ENCODE measurements at places on chromosomes 6 and 20. TPM values are rescaled to one million over a fixed set of nuclear protein-coding genes. Genes with fewer than 3 reads are reported as not detected.
A peak's percentile ranks its signal among the peaks of the same experiment; 100 is the strongest.

DNA sequence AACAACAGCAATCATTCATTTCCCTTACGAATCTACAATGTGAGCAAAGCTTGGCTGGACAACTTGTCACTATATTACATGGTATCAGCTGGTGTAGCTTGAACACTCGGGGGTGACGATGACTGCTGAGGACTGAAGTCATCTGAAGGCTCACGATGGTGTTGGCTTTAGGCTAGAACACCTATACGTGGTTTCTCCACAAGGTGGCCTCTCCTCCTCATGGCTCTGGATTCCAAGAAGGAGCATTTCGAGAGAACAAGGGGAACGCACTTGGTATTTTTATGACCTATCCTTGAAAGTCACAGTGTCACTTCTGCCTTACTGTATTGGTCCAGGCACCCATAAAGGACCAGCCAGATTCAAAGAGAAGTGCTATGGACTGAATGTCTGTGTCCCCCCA is 37.5 kb upstream of the ADGRF1 start:
- no peak for DNase-seq

GRCh38 chr6:149859368-149859767 is 4.8 kb downstream of the LRP11 start:
- DNase-seq = no peak

DNA sequence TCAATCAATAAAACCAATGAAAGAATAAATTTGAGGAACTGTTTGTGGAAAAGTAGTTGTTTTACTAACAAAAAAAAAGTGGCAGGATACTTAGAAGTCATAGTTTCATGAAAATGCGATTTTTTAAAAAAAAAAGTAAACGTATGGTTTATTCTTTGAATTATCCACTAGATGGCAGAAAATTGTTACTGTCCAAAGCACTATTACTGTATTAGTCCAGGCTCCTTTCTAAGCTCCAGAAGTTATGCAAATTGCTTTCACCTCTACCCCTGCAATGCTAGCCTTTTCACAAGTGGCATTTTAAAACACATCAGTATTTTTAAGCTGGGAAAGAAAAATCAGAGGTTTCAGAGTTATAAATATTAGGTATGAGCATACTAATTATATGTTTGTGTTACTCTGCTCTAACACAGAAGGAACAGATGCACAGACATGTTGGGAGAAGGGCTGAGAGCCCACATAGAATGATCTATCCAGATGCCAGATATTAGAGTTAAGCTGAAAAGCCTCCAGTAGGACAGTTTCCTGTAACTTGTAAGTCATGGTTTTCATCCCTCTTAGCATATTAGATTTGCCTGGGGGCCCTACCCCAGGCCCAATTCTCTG is 63.9 kb downstream of the FHL5 start:
- DNase-seq = peak; percentile 28

GRCh38 chr6:31530659-31531058 is 1.9 kb downstream of the MCCD1 start:
- no peak for DNase-seq

DNA sequence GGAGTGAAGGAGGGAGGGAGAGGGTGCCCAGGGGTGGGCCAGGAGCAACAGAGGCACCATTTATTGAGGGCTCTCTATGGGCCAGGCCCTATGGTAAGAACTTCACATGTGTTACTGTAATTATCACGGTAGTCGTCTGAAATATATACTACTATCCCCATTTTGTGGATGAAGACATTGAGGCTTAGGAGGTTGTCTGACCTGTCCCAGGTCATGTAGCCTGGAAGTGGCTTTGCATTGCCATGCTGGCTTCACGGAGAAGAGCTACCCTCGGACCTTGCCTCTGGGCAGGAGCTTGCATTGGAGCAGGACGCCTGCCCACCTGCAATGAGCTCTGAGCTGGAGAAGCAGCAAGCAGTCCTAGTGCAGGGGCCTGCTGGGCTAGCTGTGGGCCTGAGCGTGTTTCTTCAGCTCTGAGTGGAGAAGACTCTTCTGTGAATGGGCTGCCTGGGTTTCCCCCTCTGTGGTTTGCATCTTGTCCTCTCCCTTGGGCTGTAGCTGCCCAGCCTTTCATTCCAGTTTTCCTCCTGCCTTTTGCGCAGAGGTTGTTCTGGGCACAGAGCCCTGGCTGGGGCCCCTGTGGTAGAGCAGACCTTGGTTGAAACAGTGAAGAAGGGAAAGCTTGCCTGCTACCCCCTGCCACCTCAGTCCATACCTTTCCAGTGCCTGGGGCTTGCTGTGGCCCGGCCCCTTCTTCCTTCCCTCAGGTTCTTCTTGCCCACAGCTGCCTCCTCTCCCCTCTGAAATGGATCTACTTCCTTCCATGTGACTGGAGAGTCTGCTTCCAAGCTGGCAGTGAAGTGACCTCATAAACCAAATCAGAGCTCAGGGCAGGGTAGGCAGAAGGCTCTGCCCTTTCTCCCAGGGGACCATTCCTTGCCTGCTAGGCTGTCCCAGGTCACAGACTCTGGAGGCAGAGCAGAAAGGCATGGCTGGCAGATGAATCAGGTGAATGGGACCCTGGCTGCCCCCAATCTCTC is 24.1 kb upstream of the SRF start:
- no peak for DNase-seq

DNA sequence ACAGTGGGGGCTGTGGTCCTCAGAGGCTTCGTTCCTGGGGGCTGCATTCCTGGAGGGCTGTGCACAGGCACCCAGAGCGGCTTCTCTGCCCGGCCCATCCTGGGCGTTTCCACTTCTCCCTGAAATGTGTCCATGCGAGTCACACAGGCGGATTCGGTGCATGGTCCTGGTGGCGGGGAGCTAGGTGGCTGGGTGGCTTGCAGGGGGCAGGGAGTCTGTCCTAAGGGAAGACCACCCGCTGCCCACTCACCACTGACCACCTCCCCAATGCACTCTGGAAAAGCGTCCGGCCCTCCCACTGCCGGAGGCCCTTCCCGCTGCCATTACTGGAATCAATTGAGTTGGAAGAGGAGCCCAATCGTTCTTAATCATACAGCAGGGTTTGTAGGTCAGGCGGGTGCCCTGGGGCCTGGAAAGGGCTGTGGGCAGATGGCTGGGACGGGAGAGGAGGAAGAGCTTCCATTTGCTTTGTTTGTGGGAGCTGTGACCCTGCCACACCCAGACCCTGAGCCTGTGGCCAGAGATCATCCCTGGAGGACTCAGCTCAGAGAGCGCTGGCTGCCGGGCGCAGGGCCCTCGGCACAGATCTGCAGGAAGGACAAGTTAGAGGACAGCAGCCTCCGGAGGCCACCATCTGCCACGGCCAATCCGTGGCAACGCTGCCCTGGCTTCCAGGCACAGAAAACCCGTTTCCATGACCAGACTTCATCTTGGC is 6.4 kb downstream of the CHRNA4 start:
- DNase-seq = no peak

- peak; percentile 19 for DNase-seq
Measured at GRCh38 chr20:3209946-3210317, 634 bp downstream of the ITPA start.

DNA sequence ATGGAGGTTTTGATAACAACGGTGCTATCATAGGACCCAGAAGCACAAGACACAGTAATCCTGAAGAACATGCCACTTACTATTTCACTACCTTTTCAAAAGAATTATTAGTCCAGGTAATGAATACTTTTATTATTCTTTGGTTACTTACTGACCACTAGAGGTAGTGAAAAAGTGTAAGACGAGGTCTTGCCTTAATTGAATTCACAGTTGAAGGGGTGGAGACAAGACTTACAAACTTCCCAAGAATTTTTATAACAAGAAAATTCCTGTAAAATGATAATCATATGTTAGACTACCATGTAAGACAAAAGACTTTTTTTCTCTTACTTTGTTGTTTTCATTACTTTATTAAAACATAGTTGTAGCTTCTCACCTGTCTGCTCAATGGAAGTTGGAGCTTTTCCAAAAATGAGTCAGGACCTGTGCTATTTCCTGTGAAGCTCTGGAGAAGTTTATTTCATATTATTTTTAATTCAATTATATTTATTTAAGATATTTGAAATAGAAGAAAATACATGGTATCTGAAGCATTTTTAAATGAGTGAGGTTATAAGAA is 52.4 kb downstream of the DOP1A start:
- no peak for DNase-seq

DNA sequence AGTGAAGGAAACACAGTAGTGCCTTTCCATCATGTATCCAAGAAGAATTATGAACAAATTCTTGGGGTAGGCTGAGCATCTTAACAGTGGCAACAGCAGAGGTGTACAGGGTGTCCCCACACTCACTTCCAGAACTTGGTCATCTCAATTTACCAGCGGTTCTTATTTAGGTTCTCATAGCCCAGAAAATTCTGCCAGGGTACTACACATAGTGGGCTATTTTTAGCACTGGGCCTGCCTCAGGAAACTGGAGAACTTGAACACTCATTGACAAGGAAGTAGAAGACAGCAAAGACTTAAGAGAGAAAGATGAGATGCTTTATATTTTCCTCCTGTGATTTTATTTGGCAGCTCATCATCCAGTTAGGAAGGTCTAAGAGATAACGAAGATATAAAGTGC is 71.8 kb upstream of the PHIP start:
- DNase-seq = no peak

DNA sequence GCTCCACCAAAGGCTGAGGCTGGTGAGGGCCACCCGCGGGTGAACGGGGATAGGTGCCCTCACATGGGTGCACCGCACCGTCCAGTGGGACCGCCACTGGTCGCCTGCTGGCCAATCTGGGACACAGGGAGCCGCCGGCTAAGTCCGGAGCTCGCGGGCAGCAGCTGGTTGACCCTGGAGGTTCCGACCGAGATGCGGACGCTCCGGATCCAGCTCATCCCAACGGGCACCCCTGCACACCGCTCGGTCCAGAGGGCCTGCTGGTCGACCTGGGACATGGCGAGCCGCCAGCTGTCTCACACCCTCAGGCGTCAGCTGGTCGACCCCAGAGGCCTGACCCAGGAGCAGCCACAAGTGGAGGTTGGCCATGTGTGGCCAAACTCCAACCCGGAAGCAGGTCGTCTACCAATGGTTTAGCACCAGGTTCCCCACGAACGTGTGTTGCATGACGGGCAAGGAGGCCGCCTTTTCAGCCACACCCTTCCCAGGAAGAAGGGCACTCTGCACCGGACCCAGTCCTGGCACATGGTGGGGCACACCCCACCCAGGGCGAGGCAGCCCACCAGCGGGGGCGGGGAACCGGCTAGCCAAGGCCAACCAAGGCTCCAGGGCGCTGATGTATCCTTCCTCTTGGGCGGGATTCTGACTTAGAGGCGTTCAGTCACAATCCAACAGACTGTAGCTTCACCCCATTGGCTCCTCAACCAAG is 746.0 kb upstream of the DEFB115 start:
- DNase-seq = no peak

Gene SPTLC3
- 11.4 TPM for total RNA-seq

DNA sequence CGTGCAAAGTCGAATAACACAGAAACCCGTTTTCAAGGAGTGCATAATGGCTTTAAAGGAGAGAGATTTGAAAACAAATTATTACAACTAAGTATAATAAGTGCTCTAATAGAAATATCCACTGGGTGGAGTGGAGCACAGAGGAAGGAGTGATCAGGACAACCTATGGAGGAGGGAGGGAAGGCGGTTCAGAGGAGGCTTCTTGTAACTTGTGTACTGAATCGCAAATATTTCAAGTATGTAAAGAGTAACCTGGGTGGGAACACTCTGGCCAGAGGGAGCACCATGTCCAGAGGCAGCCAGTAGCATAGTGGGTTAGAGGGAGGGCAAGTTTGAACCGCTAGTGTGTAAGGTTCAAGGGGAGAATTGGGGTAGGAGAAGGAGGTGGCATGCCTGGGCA is 21.6 kb upstream of the TNFAIP3 start:
- no peak for DNase-seq

DNA sequence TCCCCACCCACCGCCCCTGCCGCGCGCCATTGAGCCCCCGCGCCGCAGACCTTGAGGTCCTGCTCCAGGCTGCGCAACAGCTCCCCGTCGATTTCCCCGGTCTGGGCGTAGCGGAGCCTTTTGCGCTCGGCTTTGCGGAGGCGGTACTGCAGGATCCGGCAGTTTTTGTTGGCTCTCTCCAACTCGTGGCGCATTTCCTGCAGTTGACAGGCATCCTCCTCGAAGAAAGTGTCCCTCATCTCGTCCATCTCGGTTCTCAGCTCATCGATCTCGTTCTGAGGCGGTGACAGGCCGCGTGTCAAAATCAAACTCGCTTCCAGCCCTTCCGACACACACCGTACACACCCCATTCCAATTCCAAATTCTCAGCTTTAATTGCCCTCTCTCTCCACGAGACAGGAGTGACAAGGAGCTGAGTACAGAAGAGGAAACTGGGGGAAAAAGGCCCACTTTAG is 4.3 kb downstream of the MTCL3 start:
- peak; percentile 55 for DNase-seq

Gene TOMM6
- 261 TPM for total RNA-seq

Gene PNLDC1
- total RNA-seq = not detected

DNA sequence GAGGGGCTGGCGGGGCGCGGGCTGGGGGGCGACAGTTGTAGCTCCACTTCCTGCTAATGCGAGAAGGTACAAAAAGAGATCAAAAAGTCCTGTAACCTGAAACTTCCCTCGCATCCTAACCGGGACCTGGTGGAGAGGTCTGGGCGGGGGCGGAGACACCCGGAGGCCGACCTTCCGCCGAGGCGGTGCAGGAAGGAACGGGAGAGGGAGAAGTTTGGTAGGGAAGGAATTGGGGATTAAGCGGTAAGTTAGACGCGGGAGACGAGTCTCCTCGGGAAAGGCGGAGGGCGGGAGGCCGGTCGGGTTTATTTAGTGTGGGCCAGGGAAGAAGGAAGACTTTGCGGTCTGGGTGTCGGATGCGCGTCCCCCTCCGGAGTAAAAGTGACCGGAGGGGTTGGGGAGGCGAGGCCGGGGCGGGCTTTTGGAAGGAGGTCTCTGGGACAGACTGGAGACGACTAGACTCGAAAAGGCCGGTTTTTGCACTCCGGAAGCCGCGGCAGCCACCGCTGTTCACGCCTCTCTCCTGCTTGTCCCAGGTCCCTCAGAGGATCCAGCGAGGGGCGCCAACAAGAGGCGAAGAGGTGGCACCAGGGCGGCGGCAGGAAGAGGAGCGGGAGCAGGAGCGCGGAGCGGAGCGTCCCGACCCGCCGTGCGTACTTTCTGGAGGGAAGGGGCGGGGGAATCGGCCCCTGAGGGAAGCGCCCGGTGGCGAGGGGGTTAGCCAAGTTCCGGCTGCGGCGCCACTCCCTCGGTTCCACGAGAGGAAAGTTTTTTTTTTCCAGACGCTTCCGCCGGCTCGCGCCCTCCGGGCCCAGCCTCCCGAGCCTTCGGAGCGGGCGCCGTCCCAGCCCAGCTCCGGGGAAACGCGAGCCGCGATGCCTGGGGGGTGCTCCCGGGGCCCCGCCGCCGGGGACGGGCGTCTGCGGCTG is 734 bp downstream of the TPBG start:
- DNase-seq = peak; percentile 82

DNA sequence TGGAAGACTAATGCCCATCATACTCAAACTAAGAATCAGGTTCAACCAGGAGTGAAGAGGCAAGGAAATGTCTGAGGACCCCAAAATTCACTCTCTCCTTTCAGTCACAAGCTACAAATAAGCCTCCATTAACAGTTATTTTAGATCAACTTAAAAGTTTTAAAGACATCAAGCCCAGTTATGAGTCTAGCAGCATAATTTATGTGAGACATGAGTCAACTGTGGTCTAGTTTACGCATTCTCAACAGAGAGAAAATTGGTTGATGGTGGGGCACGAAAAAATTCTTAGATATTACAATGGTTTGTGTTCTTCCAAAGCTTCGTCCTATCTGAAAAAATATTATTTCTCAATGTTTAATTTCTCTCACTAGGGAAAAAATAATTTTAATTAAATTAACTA is 204.9 kb upstream of the NT5E start:
- DNase-seq = no peak

Gene EYA4
- total RNA-seq = not detected

GRCh38 chr6:70592391-70593117 is 25.8 kb downstream of the SDHAF4 start:
- DNase-seq = no peak
